ENCODE measurements at places on chromosomes 4 and X.

GRCh38 chrX:110302975-110303374 lies 14.9 kb downstream of the AMMECR1 start:
- no peak for DNase-seq

DNA sequence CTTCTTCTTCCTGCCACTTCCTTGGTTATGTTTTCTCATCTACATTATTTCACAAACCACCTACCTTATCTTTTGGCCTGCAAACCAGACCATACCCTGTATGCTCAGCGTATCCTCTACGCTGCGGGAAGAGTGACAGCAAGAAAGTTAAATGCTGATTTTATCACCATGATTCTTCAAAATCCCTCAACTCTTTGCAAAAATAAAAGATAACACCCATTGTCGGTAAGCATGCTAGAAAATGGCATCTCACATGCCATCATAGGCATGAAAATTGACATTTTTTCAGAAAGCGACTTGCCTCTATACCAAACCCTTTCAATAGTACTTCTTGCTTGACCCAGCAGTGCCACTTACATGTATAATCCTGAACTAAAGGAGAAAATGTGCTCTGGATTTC lies 102.0 kb downstream of the HPGD start:
- DNase-seq = no peak

DNA sequence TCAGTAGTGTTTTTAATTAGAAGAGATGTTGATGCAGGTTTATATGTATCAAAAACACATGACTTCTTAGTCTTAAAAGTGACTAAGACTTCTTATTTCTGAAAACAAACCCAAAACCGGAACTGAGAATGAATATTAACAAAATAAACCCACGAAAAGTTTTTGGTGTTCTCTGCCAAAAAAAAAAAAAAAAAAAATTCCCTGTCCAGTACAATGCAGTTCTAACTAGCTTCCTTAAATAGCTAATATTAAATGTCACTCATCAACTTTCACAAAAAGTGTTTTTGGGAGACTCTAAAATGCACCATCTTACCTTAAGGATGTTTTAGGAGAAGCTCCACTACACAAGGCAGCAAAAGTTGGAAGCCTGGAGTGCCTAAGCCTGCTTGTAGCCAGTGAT lies 2.0 kb downstream of the ANKRD37 start:
- DNase-seq = no peak

DNA sequence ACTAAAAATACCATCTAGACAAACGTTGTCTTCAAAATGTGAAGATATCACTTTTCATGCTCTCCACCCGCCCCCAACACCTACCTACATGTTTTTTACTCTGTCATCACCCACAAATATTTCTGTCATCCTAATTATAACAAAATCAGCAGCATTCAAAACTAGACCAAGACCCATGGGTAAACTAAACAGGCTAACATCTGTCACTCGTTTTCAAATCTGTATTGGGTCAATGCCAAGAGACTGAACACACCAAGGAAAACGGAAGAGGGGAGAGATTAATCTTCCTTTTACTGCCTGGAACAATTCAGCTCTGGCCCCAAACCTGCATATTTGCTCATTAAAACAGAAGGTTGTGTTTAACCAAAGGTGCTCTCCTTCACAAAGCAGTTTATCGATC lies 17.5 kb downstream of the FAM184B start:
- DNase-seq = no peak

DNA sequence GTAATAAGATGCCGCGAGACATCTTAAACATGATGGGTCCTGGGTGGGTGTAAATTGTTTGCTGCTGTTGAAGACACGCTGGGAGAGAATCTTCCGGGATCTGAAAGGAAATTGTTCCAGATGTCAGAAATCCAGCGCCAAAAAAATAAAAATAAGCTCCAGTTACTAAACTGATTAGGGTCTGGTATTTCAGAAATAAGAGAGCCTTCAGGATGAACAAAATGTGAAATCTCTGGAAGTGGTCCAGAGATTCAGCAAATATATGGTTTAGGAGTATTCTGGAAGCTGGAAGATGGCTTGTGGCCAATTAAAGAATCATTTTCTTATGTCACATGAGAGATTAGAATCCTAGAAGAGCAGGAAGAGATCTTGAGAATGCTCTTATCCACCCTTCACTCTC lies 75.8 kb upstream of the NHS start:
- peak; percentile 66 for DNase-seq

GRCh38 chr4:67101612-67102011 lies 443.7 kb downstream of the CENPC start:
- no peak for DNase-seq

DNA sequence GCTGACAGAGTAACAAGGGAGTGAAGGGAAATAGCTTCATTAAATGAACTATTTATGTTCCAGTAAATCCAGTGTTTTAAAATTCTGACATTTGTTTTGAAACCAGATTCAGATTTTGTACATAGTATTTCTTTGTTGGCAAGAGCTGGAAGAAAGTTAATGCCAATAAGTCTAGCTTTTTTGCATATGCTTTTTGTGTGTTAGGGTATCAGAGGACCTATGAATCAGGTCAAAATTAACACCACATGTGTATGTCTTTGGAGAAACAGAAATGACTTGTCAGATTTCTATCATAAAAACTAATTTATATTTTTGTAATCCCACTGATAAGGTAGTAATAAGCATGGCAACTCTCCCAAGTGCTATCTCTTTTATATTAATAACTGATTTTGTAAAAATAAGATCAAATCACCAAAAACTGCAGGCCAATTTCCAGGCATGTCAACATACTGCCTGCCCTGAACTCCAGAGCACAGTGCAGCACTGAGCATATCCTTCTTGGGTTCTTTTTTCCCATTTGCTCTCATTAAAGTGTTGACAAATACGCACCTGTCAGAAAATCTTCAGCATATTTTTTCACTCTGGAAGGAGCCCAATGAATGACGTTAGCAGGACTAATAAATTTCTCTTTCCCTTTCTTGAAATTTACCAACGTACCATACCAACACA lies 65.5 kb downstream of the SH3RF1 start:
- peak; percentile 61 for DNase-seq

GRCh38 chr4:189084671-189085070 lies 856.0 kb upstream of the FRG1 start:
- no peak for DNase-seq

Data from muscle of leg (tissue), 16 donors.